ENCODE measurements at places on chromosomes 2 and 18.

- no peak for DNase-seq
These were observed 210.3 kb upstream of the ETAA1 start for GRCh38 chr2:67186871-67187270.

DNA sequence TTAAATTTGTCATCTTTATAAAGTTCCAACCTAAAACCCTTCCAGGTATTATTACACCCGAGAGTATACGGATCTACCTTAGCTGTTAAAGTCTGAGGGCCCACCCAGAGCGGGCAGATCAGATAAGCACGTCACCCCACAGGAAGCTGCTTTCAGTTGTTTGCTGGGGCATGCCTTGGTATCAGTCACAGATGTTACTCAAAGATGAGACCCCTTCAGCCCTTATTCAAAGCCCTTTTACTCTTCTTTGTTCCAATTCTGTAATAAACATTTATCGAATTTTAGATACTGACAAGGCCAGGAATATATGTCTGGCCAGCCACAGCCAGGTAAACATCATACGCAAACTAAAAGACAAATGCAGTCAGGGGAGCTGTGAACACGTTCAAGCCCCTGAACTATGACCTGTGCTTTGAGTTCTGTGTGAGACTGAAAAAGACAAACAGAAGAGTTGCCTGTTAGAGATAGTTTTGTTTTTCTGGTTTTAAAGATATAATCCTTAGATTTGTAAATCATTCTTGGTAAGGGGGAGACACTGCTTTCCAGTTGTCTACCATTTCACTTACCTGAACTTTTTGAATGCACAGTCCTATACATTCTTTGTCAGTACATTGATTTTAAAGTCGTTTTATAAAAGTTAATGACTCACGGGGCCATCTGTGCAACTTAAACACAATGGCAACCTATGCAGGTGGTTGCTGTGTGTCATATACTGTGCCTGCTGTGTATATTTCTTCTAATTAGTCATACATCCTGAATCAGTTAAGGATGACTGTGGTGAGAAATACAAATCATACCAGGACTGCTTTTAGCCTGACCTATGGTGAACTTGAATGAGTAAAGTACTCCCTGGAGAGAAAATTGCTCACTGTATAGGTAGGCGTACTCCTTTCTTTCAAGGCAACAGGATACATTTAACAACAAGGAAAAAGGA is 100.5 kb upstream of the ITPRID2 start:
- no peak for DNase-seq

- DNase-seq, result no peak
These were observed 25.0 kb downstream of the DNER start for GRCh38 chr2:229689307-229689839.

DNA sequence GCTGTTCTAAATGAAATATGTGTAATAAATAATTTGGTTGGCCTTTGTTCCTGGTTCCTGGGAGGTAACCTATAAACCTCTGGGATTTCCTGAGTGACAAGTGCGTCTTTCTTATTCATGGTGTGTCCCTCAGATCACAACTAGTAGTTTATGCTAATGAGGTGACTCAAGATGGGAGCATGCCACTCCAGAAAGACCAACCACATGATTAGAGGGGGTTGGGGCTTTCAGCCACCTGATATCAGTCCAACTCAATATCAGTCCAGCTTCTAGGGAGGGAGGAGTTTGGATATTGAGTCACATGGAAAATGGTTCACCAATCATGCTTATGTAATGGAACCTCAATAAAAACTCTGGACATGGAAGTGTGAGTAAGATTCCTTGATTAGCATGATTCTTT is 96.6 kb downstream of the QPCT start:
- no peak for DNase-seq

DNA sequence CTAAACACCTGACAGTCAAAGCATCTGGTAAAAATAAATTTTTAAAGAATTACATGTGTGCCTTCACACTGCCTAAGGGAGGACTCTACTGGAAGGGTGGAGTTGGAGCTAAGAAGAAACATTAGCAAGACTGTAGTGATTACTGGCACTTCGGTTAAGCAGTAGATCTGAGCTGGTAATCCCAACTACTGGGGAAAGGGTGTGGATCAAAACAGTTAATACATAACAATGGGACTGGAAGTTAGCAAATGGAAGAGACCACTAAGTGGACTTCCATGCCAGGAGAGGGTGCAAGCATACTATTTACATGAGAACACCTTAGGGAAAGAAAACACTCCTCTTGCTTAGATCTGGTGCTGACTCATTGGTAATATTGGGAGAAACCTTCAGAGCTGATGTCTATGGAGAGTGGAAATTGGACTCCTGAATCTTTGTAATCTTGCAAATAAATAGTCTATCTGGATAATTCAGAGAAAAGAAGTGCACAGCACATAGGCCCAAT is 519.6 kb upstream of the LINC00305 start:
- no peak for DNase-seq

DNA sequence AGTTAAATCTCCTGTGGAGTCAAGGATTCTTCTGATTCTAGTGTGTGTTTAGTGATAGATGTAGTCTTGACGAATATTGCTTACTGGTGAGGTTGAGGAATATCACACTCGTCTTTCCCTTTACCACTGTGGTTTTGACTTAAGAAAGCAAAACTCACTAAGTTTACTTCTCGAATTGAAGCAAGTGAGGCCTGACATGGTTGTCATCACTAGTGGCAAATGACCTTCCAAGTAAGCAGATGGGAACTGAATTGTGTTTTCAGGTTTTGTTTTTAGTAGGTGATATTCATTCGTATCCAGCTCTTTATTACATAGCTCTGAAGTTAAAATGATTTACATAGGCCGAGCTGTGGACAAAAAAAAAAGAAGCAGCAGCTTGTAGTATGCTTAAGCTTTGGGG is 20.6 kb upstream of the DSG4 start:
- DNase-seq, result no peak

Measured in omental fat pad (tissue), 4 donors.